Bronchial epithelial cell (primary cell): ENCODE measurements at places on chromosomes 1 and 21. TPM values are rescaled to one million over a fixed set of nuclear protein-coding genes. Genes with fewer than 3 reads are reported as not detected.
A peak's percentile ranks its signal among the peaks of the same experiment; 100 is the strongest.

The TRIM63 gene
- total RNA-seq, result 0.13 TPM in 1 of 2 replicates, not detected in the other

The CD160 gene
- not detected in 2 replicates for total RNA-seq

The S100A7A gene
- not detected in 2 replicates for total RNA-seq

The TAF5L gene
- 18.4 and 20.7 TPM in 2 replicates for total RNA-seq

The THEMIS2 gene
- total RNA-seq, result 2.1 and 2.4 TPM in 2 replicates

The RGS13 gene
- not detected in 2 replicates for total RNA-seq

The KCNT2 gene
- under 0.01 and 0.38 TPM in 2 replicates for total RNA-seq

The LY9 gene
- total RNA-seq, result under 0.01 TPM in 1 of 2 replicates, not detected in the other

The KIF17 gene
- total RNA-seq, result 1.0 and 3.2 TPM in 2 replicates

DNA sequence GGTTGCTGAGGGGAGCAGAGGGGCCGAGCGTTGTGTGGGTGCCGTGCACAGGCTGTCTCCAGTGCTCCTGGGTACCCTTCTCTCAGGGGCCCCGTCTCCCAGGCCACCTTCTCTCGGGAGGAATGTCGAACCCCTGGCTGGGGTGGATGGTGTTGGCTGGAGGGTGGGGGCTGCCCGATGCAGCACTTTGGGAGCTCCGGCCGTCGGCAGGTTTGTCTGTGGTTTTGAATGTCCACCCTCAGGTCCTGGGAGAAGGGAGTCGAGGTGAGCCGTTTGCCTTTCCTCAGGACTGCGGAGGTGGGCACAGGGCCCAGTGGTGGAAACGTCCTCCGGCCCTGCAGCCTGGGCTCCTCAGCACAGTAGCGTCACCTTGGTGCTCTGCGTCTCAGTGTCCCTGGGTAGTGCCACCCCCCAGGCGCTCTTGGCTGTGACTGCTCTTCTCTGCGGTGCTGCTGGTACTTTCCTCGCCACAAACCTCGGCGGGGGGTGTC is 14.5 kb downstream of the SLX9 start:
- DNase-seq, result no peak

DNA sequence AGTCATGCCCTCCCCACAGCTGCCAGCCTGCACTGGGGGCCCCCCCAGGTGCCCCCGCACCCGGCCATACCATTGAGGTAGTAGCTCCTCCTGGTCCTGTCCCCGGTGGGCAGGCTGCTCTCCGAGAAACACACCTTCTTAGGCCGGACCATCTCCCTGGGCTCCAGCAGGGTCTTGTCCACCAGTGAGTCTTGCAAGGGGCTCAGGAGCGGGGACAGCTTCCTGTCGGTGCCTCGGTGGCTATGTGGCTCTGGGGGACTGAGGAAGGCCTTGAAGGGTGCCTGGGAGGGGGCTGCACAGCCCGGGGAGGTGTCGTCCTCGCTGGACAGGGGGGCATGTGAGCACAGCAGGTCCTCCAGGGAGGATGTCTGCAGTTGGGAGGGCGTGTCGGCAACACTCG is 12.9 kb upstream of the FTCD start:
- no peak for DNase-seq

DNA sequence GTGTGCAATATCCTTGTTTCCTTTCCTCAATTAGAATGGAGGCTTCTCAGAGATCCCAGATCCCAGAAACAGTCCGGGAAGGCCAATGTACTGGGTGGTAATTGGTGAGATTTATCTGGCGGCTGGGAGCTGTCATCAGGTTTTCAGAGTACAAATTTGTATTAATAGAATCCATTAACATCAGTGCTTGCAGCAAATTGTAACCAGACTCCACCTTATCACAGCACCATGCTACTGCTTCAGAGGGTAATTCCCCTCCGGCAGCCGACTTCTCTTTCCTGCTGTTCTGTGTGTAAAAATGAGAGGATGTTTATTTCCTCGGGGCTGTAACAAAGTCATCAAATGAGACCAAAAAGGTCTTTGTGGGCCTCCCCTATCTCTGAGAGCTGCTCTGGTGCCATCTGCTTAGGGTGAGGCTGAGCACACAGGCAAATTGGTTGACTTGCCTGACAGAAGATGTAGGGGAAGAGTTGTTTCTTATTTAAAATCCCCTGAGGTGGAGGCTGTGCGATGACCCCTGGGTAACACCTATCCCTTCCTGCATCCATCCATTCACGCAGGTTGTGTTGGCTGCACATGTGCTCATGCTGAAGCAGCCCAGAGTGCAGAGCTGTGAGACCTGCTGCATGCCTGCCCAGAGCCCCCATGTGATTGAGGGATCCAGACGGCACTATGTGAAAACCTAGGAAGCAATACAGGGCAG is 19.2 kb downstream of the NFASC start:
- no peak for DNase-seq

DNA sequence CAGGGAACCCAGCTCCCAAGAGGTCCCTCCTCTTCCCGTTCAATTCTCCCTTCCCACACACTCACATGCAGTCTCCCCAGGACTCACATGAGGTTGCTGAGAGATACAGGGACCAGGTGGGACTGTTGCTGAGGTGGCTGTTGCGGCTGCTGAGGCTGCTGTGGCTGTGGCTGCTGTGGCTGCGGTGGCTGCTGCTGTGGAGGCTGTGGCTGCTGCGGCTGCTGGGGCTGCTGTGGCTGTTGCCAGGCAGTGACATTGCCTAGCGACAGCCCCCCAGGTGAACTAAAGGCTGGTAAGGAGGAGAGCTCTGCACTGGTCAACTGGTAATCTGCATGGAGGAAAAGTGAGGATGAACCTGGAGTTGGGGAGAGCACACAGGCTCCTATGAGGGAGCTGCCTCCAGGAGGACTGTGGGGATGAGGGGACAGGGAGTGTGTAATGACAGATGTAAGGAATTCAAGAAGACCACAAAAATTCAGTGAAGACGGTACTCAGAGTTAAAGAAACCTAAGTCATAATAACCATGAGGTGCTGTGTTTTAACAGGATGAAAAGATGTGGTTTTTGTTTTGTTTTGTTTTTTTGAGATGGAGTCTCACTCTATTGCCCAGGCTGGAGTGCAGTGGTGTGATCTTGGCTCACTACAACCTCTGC is 31.8 kb downstream of the MEF2D start:
- DNase-seq, result no peak

DNA sequence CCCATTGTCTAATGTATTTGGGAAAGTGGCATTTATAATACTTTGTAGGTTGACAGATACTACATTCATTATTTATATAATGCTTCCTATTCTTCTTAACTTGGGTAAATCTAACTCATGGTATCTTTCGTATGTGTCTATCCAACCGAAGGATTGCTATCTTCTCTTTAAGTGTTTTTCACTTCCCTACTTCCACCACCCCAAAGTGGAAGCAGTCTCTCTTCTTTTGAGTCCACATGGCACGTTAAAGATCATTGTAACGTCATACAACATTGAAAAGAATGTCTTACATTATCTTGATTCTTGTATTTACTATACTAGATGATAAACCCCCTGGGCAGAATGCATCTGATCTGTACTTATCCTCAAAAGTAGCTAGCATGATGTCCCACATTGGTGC is 21.2 kb downstream of the ATP1A1 start:
- DNase-seq, result no peak

- peak; percentile 94 for DNase-seq
Measured at GRCh38 chr1:24744911-24745710, at the start of gene CLIC4. TSS of gene CLIC4 (plus strand) at chr1:24745447. CDS start at chr1:24745554, 107 bp downstream.

GRCh38 chr21:14846621-14847020 is 218.2 kb downstream of the NRIP1 start:
- no peak for DNase-seq

- DNase-seq, result no peak
Measured at GRCh38 chr1:68279846-68280245, 47.5 kb upstream of the WLS start.

GRCh38 chr1:229888561-229889001 is 178.5 kb upstream of the GALNT2 start:
- no peak for DNase-seq

GRCh38 chr1:206050655-206051235 is 2.2 kb upstream of the RHEX start:
- DNase-seq, result peak; percentile 76

- DNase-seq, result peak; percentile 98
Measured at GRCh38 chr1:116375887-116376728, 3.1 kb downstream of the ATP1A1 start.

- no peak for DNase-seq
Measured at GRCh38 chr1:213075725-213076124, 24.7 kb downstream of the RPS6KC1 start.

DNA sequence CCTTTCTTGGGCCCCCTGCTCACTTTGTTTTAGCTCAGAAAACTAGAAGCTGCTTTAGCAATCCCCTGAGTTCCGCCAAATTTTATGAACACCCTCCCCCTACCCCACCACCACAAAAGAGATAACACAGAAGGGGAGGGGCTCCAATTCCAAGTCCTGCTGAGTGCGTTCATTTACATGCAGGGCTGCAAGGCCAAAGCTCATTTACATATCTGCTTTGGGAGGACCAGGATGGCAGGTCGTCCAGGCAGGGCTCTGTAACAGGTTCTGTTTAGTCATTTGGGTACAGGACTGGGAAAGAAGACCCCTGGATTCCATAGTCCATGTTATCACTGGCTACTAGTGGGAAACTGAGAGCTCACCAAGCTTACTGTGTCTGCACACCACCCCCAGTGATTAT is 35.9 kb upstream of the KIF21B start:
- DNase-seq, result no peak

GRCh38 chr1:214823311-214824117 is 220.5 kb downstream of the CENPF start:
- DNase-seq, result no peak

DNA sequence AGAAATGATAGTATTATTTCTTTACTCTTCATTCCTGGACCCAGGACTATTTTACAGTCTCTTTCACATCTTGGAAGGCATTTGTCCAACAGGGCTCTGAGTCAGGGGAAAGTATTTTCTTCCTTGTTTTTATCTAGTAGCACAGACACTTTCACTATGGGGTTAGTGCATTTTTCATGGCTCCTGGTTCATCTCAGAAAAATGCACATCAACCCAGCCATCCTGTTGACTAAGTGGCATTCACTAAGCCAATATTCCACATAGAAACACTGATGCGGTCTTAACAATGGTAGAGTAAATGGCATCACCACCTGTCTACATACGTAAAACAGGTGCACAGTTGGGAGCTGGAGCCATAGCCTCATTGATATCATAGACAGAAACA is 87.4 kb upstream of the C1orf21 start:
- DNase-seq, result peak; percentile 65

DNA sequence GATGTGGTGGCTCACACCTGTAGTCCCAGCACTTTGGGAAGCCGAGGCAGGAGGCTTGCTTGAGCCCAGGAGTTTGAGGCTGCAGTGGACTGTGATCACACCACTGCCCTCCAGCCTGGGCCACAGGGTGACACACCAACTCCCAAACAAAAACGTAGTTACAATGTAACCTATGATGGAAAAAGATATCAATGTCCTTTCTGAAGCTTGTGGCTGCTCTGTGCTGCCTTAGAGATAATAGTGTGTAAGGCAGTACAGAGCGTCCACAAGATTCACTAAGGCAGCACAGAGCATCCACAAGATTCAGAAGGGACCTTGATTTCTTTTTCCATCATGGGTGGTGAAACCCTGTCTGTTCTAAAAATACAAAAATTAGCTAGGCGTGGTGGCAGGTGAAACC is 42.5 kb downstream of the ACTN2 start:
- DNase-seq, result no peak

- no peak for DNase-seq
Measured at GRCh38 chr1:183075861-183076260, 52.6 kb downstream of the LAMC1 start.

GRCh38 chr1:36446271-36446670 is 4.0 kb downstream of the OSCP1 start:
- DNase-seq, result no peak

DNA sequence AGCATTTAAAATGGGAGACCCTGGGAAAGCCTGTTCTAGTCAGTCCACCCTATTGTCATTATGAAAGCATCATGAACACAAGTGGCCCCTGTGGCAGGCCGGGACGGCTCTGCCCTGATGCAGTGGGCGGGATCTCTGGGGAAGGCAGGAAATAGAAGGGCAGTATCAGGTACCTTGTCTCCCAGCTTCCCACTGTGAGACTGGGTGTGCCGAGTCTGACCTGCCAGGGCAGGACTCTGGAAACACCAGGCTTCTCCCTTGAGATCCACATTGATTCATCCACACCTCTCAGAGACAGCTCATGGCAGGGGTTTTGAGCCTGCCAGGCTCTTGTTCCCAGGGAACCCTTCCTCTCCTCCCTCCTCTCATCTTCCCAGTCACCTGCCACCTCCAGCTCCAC is 24.5 kb upstream of the GNPAT start:
- DNase-seq, result peak; percentile 89

DNA sequence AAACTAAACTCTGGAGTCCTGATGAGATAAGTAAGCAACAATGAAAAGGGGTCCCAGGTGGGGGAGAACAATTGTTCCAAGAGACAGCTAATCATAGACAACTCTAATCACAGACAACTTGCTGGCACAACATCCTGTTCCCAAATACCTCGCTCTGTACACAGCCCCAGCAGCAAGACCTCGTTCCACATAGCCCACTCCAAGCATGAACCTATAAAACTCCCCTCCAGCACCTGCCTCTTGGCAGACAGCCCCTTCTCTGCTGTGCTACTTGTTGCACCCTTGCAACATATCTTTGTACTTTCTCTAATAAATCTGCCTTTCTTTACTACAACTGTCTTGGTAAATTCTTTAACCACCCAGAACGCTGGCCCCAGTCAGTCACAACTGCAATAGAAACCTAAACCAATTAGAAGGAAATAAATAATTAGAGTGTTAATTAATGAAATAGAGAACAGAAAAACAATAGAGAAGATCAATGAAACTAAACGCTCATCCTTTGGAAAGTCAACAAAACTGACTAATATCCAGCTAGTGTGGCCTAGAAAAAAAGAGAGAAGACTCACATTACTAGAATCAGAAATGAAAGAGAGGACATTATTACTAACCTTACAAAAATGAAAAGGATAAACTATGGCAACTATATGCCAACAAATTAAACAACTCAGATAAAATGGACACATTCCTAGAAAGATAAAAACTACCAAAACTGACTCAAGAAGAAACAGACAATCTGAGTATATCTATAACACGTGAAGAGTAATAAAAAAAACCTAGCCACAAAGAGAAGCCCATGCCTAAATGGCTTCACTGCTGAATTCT is 36.1 kb downstream of the LRRC40 start:
- no peak for DNase-seq
